ENCODE measurements at places on chromosomes 5 and 9.

DNA sequence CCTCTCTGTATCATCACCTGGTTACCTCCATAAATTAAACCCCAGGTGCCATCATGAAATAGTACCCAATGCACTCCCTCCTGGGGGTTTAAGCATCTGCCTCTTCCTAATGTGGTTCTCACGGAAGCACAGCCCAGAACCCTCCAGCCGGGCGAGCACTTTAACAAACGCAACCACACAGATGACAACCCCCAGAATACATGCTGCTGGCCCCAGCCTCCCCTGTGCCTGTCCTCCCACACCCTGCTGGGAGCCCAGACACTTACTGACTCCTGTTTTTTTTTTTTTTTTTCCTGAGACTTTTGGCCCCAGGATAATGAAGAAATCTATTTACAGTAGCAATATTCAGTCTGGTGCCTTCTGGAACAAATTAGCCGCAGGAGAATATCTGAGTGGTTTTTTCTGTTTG, 50.0 kb upstream of the COL5A1 start:
- DNase-seq = peak; percentile 54

DNA sequence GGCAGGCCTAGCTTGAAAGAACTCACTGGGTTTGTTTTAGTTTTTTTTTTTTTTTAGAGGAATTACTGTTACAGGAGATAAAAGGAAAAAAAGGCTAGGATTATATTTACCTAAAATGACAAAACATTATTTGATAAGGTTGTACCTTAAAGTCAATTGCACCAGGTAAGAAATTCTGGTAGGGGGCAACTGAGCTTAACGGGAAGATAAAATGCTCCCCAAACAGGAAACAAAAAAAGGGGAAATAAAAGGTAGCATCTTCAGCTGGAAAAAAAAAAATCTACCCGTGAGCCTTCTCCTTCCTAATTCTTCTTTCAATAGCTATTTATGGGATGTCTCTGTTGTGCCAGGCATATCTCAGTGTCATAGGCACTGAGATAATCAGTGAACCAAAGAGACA, 164.5 kb downstream of the PIK3R1 start:
- no peak for DNase-seq

GRCh38 chr5:1368756-1369155, 23.9 kb upstream of the CLPTM1L start:
- no peak for DNase-seq

GRCh38 chr9:20702570-20702969, 18.5 kb downstream of the FOCAD start:
- no peak for DNase-seq

DNA sequence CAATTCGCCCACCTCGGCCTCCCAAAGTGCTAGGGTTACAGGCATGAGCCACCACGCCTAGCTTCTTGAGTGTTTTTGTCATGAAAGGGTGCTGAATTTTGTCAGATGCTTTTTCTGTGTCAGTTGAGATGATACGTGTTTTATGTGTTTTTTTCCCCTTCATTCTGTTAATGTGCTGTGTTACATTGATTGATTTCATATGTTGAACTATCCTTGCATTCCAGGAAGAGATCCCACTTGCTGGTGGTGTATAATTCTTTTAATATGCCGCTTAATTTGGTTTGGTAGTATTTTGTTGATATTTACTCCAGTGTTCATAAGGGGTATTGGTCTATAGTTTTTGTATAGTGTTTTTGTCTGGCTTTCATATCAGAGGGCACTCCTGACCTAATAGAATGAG, 13.6 kb downstream of the ZBTB43 start:
- no peak for DNase-seq

- no peak for DNase-seq
Measured at GRCh38 chr9:133256686-133257091, 18.3 kb downstream of the ABO start.

DNA sequence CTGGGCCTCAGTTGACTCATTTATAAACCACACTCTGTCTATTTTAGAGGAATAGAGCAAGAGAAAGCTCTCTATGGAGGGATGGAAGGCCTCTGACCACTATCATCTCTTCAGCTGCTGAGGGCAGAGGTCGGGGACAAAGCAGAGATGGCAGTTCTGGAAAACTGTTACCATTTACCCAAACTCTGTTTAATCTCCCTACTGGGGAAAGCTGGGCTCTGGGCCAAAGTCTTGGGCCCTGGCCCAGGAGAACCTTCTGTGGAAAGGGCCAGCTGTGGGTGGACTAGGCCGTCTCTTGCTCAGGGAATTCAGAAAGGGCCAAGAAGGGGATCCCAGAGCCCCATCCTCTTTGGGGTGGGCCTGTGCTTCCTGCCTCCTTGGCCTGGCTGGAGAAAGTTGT, 100.0 kb downstream of the PSD2 start:
- no peak for DNase-seq

DNA sequence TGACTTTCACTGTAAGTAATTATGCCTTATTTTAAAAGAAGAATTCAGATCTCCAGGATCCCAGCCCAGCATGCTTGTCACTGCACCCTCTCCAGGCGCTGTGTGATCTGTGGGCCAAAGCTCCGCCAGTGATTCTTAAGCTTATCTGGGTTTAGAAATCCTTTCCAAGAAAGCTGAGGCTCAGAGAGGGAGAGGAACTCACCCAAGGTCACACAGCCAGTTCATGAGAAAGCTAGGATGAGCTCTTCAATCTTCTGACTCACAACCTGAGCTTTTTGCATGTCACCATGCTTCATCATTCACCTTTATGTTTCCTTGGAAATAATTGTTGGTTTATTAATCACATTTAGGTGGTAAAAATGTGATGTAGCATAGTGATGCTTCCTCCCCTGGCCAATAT, 136.6 kb upstream of the HAND1 start:
- no peak for DNase-seq

- no peak for DNase-seq
Measured at GRCh38 chr9:107175816-107176435, 107.2 kb upstream of the RAD23B start.

GRCh38 chr5:83931969-83932368, 211.3 kb upstream of the HAPLN1 start:
- no peak for DNase-seq

GRCh38 chr5:111478266-111478665, 34.1 kb downstream of the STARD4 start:
- no peak for DNase-seq

DNA sequence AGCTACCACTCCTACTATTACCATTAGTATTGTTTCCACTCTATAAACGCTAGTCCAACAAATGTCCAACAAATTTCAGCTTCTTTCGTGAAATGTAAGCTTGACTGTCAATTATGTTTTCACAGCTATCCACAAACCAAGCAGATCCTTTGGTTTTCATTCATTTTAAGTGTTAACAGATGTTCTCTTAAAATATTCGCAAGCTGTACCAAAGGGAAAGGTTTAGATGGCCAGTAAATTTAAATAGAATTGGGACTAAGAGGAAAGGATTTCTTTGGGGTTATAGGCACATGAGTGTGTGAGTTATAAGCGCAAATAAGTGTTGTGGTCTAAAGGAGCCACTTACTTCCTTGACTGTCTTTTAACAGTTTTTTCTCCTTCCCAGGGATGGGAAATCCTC, 136.8 kb upstream of the ADRA1B start:
- peak; percentile 18 for DNase-seq

GRCh38 chr5:1731091-1731639, 68.5 kb downstream of the MRPL36 start:
- no peak for DNase-seq

- DNase-seq = peak; percentile 57
Measured at GRCh38 chr5:54229041-54229780, 81.2 kb downstream of the ARL15 start.

GRCh38 chr5:169695919-169696490, 58.9 kb downstream of the DOCK2 start:
- DNase-seq = peak; percentile 99

DNA sequence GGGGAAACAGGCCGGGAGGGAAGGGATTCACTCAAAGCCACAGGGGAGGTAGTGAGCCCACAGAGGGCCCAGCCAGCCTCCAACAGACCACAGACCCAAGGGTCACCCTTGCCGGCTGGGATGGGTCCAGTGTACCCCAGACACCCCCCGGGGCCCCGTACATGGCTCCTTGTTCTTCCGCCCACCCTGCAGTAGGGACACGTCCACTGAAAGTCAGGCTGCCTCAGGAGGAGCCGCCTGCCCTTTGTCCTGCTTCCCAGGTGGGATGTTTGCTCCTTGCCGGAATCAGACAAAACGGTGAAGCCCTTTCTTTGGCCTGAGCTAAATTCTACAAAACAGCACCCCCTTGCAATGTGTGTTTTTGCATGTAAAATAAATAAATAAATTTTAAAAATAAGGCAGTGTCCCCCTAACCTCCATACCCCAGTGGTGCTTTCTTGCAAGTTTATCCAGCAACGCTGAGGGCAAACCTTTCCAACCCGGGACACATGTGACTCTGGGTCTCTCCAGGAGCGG, 25.8 kb downstream of the LHX3 start:
- no peak for DNase-seq

GRCh38 chr9:136327304-136327974, at the start of gene GPSM1:
GPSM1 (plus strand) TSS chr9:136327539; CDS start chr9:136327696, 157 bp downstream.
- peak; percentile 60 for DNase-seq

GRCh38 chr9:131518553-131518952, 12.5 kb downstream of the UCK1 start:
- DNase-seq = no peak

- DNase-seq = peak; percentile 0
Measured at GRCh38 chr5:63923914-63924313, 38.3 kb downstream of the HTR1A start.

- DNase-seq = peak; percentile 83
Measured at GRCh38 chr9:122126331-122127261, 33.0 kb downstream of the NDUFA8 start.

DNA sequence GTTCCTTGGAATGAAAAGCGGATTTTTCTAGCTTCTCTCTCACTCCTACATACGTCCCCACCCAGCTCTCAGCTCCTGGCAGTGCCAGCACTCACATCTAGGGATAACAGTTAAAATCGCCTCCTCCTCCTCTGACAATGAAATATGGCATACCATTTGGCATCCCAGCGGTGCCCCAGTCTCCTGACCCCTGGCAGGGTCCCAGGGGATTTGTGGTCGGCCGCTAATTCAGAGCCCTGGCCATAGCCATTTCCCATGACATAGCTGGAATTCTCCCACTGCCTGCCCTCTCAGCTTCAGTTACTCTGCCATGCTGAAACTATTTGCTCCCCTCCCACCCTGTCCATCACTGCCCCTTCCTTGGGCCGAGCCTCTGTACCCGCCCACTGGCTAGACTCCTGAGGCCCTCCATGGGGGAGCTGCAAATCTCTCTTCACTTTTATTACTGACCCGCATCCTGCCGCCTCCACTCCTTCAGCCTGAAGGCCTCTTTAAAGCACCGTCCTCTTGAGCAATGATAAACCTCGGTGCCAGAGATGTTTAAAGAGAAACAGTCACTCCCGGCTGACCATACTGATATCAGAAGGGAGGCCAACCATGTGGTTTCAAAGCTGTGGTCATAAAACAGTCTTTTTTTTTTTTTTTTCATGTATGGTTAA, 139.8 kb downstream of the SLIT3 start:
- peak; percentile 98 for DNase-seq

DNA sequence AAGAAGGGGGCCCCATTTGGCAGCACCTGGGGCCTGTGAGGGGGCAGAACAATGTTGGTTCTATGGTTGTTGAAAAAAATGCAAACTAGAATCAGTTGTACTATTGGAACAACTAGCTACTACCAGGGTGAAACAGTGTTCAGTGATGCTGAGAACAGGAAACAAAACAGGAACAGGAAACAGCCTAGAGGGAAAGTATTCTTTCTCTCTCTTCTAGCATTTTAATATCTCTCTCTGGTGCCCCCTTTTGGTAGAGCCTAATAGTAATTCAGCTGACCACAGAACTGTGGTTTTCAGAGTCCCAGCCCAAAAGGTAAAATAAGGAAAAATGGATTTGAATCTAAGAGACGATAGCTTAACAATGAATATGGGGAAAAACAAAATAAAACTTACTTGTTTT, 138.0 kb upstream of the KCNN2 start:
- peak; percentile 40 for DNase-seq

GRCh38 chr5:88952344-88952743, 69.4 kb upstream of the MEF2C start:
- DNase-seq = peak; percentile 1

- DNase-seq = no peak
Measured at GRCh38 chr9:13879981-13880380, 434.0 kb downstream of the NFIB start.

DNA sequence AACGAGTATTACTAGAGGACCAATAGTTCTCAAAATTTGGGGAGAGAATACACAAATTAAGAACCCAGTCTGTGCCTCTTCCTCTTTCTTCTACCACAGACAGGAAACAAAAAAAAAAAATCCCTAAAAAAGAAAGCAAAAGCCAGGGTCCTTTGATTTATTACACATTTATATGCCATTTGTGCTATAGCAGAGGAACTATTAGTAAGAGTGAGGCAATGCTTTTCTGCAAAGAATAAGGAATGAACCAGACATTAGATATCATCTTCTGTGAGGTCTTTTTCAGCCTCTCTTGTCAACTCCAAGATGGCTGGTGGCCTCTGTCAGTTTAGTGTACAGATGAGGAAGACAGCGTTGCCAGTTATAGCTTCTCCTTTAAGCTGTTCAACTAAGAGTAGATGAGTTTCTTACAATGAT, 127.6 kb downstream of the RFX3 start:
- DNase-seq = no peak

DNA sequence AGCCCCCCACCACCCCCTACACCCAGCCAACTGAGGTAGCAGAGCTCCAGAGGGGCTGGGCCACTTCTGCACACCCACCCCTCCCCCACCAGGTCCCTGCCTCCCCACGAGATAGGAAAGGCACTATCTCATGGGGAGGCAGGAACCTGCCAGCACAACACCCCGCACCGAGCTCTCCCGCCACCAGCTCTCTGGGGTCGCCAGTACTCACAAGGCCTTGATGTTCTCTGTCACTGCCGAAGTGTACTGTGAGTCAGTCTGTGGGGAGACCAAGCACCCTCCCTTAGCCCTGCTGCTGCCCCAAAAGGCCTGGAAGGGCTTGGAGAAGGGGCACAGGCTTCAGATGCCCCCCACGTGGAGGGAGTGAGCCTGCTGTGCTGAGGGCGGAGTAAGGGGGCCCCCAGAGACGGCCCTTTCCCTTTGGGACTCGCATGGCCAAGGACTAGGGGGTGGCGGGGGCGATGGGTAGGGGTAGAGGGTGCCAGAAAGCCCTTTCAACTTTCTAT, 5.9 kb downstream of the MGAT4B start:
- DNase-seq = no peak

DNA sequence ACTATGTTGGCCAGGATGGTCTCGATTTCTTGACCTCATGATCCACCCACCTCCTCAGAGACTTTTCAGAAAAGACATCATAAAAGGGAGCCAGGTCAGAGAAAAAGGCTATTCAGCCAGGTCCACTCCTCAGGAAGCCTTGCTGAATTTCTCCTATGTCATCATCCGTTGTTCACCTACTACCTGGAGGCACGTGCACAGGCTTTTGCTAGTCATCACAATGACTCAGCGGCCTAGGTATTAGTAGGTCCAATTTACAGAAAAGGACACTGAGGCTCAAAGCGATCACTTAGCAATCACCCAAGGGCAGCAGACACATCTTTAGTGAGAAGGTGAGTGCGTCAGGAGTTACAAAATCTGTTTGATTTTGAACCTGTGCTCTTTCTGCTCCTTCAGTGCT, 72.3 kb upstream of the RAD23B start:
- DNase-seq = no peak

- no peak for DNase-seq
Measured at GRCh38 chr5:90338712-90339372, 70.7 kb downstream of the CETN3 start.

GRCh38 chr5:137837491-137838394, 29.9 kb upstream of the MYOT start:
- DNase-seq = no peak
